Frontal cortex (tissue), 4 donors: ENCODE measurements at places on chromosomes 6 and 20. TPM values are rescaled to one million over a fixed set of nuclear protein-coding genes. Genes with fewer than 3 reads are reported as not detected.

DNA sequence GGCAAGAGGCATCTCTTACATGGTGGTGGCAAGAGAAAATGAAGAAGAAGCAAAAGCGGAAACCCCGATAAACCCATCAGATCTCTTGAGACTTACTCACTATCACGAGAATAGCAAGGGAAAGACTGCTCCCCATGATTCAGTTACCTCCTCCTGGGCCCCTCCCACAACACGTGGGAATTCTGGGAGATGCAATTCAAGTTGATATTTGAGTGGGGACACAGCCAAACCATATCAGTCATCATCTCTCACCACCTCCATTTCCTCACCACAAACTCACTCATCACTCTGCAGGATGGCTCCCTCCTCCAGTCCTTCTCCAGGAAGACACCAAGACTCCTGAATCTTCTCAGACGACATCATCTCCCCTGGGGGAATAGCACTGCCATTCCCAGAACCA lies 25.8 kb upstream of the SLC16A10 start:
- no peak for DNase-seq

The SPDEF gene
- total RNA-seq = not detected

The GRM1 gene
- 14.3 TPM for total RNA-seq

DNA sequence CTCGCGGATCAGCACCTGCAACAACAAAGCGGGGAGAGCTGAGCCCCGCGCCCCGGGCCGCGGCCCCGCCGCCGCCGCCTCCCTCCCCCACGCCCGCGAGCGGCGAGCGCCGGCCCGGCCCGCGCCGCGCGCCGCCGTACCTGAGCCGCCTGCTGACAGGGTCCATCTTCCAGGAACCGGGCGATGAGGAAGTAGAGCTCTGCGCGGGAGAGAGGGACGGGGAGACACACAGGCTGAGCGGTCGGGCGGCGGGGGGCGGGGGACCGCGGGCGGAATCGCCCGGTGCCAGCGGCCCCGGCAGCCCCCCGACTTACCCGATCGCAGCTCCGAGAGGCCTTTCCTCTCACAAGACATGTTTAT lies 359 bp downstream of the PHIP start:
- no peak for DNase-seq

DNA sequence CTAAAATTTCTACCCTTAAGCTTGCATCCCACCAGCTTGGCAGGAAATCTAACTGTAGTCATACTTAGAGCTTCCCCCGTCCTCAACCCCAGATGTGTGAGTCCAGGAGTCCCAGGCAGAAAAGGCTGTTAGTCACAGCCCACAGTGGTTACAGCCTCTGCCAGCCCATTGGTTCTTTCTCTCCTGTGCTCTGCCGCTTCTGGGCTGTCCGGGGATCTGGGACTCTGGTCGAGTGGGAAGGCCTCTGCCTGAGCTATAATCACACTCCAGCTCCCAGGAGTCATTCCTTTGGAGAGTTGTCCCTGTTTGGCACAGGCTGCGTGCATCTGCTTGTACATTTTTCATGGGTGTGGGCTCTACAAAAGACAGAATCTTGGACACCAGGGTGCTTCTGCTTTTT lies 45.6 kb upstream of the FYN start:
- no peak for DNase-seq
